ENCODE measurements at places on chromosomes 5 and 9. TPM values are rescaled to one million over a fixed set of nuclear protein-coding genes. Genes with fewer than 3 reads are reported as not detected.

PLAC8L1 gene
- total RNA-seq = 1.5 TPM

PCSK5 gene
- 79.6 TPM for total RNA-seq

NHP2 gene
- total RNA-seq = 99.2 TPM

- no peak for DNase-seq
These were observed 604.6 kb upstream of the RGMB start for GRCh38 chr5:98168871-98169270.

- no peak for DNase-seq
These were observed 232.8 kb downstream of the TLE1 start for GRCh38 chr9:81456431-81457006.

GRCh38 chr5:6482735-6483134, 34.1 kb downstream of the UBE2QL1 start:
- no peak for DNase-seq

DNA sequence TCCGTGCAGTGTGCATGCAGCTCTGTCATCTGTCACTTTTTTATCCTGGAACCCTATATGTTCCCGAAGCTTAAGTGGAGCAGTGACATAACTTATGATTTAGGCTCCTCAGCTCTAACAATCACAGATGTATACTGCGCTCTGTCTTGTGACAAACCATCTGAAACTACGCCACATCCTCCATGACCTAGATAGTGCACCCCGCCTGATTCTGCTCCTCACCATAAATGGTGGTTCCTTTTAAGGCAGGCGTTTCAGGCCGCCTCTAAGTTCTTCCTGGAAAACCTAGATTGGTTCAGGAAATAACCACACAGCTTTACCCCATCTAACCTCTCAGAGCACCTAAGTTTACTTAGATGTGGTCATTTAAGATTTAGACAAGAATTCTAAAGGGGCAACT, 372.0 kb downstream of the CDH10 start:
- DNase-seq = no peak

DNA sequence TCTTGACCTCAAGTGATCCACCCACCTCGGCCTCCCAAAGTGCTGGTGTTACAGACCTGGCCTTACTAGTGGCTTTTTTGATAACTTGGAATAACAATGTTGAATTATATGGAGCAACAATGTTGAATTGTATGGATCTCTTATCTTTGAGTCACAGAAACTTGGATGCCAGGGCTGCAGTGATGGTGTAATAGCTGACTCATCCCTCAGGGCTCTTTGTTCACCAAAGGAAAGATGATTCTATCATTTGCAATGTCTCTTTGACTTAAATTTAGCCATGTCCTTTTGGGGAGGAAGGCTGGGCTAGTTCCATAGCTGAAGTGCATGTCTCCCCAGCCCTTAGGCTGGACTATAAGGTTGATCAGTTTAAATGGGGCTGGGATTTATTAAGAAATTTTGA, 172.3 kb downstream of the PDZD2 start:
- no peak for DNase-seq

DNA sequence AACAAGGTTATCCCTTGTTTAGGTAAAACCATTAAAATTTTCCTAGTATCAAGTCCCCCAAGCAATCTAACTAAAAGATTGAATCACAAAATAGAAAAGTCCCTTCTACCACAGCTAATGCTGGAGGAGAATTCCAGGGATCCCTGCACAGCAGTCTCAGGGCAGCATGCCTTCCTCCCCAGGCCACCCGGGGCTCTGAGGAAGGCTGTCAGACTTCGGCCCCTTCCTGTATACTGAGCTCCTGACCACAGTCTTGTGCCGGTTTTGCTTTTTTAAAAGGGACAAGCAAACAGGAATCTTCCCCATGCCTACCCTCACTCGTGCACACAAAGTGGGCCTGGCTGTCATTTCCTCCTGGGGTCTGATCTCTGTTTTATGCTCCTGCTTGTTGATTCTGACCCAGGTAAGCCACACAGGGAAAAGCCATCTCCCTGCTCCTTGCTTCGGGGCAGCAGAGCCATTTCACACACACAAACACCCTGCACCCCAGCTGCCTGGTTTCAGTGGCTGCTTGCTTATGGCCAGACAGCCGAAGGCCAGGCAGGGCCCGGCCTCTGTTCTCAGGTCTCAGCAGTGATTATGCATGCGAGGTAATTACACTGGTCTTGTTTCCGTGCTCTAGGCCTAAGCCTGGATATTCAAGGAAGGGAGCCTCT, 211.9 kb downstream of the NXNL2 start:
- no peak for DNase-seq

All from mesenteric fat pad (tissue), 1 donor.